ENCODE measurements at places on chromosomes 5 and 9.

DNA sequence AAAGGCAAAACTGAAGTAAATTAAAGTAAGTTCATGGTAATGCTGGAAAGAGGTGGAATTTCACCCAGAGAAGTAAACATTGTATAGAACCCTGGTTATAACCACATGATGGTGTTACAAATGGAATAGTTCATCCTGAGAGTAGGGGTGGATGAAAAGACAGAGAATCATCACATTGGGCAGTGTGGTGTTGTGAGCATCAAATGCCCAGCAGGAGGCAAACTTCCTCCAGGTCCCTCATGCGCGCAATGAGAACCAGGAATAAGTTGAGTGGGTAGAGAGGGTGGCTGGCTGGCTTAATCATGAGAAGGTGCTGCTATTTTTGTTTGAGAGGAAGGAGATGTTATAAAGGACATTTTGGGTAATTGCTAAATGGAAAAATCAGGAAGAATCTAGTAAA is 163.3 kb upstream of the HMHB1 start:
- DNase-seq = no peak

DNA sequence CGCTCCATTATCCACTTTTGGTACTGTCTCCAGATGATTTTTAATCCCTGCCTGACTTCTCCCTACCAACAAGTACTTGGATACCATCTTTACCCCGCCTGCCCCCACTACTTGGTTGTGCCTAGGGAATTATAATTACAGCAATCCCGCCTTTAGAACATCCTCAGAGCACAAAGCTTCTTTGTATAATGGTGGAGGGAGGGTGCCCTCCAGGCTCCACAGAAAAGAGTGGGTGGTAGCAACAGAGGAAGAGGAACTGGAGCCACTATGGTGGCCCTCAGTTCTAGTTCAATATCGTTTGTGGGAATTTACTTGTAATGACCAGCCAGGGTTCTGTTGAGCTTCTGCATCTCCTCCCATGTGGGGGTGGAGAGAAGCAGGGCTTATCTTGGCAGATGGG is 79.0 kb upstream of the RNF38 start:
- no peak for DNase-seq

DNA sequence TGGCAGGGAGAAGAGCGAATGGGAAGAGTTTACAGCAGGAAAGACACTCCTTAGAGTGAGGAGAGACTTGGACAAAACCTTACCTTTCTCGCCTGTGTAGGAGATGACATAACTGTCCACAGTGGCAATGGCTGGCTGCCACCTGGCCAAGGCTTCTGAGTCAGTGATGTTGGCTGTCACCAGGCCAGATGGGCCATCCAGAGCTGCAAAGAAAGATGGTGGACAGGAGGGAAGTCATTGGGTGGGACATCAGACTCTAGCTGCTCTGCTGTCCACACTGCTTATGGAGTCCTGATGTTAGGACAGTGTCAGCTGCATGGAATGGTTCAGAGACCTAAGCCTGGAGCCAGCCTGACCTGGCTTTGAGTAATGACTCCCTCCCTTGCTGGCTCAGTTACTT is 79.8 kb downstream of the TNC start:
- no peak for DNase-seq

DNA sequence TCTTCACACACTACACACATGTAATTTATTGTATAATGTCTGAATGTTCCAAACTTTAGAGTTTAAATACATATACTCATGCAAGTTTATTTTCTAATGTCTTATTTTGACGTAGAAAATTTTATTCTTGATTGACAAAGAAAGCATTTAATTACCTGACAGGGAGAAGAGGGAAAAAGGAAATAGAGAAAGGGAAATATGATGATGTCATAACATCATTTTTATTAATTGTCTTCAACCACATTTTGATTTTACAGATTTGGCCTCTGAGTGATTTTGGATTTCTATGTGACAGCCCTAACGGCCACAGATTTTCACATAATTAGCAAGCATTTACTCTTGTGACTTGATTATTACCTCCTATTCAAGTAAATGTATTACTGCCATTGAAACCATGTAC is 106.1 kb upstream of the FSTL4 start:
- DNase-seq = no peak

DNA sequence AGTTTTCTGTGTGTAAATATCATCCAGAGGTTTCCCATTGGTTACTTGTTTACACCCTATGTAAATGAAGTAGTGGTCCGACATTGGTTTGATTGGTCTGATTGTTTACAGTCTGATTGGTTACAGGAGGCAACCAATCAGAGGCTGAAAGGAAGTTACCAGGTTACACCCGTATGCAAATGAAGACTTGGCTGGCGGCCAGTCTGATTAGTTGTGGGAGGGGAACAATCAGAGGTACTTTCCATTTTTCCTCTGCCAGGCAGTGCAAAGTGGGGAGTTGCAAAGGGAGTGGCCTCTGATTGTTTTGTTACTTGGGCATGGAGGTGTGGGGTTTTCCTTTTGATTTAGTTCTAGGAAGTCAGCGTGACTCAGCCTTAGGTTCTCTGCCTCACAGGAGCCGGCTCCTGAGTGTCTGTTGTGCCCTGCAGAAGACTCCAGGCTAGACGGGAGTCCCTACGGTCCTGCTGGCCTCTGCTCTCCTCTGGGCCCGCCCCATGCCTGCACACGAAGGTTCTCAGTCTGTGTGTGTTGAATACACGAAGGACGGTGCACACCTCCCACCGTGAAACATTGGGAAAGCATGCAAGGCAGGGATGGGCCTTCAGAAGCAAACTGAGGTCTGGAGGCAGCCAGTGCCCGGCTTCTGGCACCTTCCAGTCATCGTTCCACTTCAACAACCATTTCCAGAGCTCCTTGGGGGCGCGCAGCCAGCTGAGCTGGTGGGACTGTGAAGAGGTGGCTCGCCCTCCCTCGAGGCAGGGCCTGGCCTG is 42.9 kb downstream of the OLFM1 start:
- peak; percentile 5 for DNase-seq

DNA sequence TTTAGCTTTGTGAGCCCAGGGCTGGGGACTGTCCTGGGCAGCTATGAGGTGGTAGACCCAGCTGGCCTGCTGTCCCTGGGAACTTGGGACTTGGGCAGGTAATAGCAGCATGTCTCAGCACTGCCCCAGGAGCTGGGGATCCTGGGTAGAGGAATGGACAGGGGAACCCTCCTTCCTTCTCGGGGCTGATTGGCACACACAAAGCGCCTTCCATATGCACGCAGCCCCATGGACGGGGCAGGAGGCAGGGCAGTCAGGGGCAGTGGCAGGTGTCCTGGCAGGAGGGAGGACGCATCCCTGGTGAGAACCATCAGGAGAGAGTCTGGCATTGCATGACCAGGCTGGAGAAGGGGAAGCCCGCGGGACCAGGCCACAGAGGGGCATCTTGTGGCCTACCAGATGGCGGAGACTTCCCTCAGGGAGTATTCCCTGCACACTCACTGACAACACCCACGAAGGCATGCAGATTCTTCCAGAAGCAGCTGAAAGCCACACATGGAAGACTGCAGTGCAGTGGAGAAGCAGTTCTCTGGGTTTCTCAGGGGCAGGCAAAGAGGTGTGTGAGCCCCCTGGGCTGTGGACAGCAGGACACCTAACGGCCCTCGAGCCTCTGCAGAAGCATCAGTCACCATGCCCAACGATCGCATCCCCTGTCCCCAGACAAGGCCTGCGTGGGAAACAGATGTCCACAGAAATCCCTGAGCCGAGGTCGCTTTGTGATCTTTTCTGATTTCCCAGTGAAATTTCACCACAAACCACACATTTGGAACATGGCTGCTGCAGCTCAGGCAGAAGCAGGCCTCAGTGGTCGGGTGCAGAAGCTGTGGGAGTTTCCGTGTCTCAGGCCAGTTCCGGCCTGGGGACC is 7.0 kb upstream of the NKD2 start:
- no peak for DNase-seq

GRCh38 chr9:37455884-37456647 is 9.2 kb downstream of the ZBTB5 start:
- no peak for DNase-seq

DNA sequence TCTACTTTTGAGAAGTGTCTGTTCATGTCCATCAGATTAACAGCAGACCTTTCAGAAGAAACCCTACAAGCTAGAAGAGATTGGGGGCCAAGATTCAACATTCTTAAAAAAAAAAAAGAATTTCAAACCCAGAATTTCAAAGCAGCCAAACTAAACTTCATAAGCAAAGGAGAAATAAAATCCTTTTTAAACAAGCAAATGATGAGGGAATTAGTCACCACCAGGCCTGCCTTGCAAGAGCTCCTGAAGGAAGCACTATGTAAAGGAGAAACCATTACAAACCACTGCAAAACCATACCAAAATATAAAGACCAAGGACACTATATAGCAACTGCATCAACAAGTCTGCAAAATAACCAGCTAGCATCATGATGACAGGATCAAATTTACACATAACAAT is 124.6 kb upstream of the PDE4D start:
- DNase-seq = no peak

- no peak for DNase-seq
These were observed 222.9 kb downstream of the DOCK8 start for GRCh38 chr9:437574-438001.

DNA sequence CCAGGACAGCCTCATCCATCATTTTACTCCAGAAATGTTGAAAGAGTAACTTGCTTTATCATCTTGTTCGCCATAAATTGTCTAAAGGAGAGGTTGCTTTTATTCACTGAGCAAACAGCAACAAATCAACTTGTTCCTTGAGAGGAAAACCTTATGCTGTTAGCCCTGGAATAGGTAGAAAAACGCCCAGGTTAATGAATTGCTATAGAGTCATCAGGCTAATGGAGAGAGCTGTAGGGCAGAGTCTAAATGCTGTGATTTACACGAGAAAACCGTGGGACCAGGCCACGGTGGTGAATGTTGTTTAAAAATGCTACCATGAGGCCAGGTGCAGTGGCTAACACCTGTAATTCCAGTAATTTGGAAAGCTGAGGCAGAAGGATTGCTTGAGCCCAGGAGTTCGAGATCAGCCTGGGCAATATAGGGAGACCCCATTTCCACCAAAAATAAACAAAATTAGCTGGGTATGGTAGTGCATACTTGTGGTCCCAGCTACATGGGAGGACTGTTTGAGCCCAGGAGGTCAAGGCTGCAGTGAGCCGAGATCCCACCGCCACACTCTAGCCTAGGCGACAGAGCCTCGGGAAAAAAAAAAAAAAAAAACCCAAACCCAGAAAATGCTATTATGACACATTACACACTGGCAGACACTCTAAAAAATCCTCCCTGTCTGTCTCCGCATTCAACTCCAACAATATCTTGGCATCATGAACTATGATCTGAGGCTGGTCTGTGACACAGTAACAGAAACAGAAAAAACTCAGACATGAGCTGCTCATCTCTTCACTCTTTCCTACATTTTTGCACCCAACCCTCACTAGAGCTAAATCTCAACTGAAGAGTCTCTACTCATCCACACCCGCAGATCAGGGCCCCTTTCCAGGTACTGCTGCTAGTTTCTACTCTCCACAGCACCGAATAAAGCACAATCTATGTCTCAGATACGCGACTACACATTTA is 118.6 kb upstream of the RETREG1 start:
- DNase-seq = no peak

GRCh38 chr5:570446-570845 is 41.7 kb upstream of the CEP72 start:
- DNase-seq = no peak

DNA sequence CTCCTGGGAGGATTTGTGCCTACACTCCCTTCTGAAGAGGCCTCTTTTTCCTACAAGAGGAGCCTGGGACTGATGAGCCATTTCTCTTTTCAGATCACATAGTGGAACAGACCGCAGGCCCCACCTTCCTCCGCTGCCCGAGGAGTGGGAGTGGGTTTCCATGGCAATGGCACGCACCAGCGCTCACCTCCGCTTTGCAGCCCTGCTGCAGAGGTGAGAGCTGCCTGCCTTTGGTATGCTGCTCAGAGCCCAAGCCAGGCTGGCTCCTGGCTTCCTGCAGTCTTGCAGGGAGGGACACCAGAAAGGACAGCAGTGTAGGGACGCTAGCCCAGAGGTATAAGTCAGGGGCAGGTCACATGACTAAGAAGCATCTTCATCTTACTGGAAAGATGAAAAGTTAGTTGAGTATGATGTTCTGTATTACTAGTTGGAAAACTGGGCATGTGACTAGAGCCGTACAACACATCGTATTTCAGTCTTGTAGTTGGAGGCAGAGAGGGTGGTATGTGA is 12.4 kb downstream of the PTTG1 start:
- no peak for DNase-seq

GRCh38 chr5:34496701-34497469 is 159.2 kb upstream of the RAI14 start:
- no peak for DNase-seq

GRCh38 chr9:95874303-95874988 is 1.0 kb upstream of the ERCC6L2 start:
- DNase-seq = no peak

DNA sequence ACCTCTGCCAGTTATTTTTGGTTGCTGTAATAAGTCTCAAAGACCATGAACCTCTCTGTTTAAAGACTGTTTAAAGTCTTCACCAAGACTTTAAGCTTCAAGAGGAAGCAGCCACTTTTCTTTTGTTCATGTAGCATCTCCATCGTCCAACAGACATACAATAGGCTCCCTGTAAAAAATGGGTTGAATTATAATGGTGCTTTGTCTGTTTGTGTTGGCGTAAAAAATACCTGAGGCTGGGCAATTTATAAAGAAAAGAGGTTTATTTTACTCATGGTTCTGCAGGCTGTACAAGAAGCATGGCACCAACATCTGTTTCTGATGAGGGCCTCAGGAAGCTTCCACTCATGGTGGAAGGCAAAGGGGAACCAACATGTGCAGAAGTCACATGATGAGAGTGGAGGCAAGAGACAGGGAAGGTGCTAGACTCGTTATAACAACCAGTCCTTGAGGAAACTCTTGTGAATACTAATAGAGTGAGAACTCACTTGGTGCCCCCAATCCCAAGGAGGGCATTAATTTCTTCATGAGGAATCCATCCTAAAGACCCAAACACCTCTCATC is 126.3 kb upstream of the RPS23 start:
- no peak for DNase-seq

- no peak for DNase-seq
These were observed 80.6 kb downstream of the FEM1C start for GRCh38 chr5:115463983-115464382.

GRCh38 chr5:171848006-171848405 is 62.4 kb downstream of the SMIM23 start:
- no peak for DNase-seq

DNA sequence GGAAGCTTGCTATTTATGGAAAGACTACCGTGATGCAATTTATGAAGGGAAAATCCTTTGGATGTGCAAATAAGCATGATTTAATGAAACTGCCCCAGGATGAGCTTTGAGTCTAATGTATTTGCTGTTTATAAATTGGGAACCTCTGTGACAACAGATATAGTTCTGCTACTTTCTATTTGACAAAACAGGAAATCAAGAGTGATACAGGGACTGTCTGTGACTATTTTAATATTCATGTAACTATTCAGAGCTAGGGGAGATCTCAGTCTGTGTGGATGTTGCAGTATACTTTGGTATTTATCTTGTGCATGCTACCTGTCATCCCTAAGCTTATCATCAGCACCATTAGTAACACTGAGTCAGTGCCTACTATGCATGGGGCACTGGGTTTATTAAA is 132.1 kb downstream of the PDZD2 start:
- DNase-seq = no peak

DNA sequence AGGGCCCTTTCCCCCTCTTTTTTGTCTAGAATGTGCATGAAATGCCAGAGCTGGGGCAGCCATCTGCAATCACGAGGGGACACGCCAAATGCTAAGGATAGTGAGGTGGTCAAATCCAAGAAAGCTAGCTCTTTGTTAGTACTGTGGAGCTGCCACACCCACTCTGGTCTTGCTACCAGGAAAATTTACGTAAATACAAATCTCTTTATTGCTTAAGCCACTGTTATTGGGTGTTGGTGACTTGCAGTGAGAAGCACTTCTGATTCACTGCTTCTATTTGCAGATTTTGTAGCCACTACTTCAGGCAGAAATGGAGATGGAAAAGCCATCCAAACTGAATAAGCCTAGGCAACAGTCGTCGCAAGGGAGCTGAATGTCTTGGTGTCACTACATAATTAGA is 25.6 kb upstream of the SUSD1 start:
- DNase-seq = no peak
